Cerebellar nuclear complex (tissue), 1 donor: ENCODE measurements at places on chromosomes 4 and X.

DNA sequence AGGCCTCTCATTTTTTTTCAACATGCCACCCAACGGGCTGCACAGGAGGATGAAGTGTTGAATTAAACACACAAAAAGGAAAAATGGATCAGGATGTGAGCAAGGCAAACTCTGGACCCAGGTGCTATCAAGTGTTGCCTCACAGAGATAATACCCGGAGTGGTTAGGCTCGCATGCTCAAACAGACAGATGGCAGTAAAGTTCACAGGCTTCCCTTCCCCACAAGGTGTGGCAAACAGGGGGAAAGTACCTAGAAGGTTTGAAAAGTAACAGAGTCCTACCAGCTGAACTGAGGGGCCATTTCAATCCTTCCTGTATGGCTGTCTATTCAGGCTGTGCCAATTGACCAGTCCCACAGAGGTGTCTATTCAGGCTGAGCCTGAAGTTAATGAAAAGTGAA, 123.9 kb upstream of the GC start:
- no peak for DNase-seq

DNA sequence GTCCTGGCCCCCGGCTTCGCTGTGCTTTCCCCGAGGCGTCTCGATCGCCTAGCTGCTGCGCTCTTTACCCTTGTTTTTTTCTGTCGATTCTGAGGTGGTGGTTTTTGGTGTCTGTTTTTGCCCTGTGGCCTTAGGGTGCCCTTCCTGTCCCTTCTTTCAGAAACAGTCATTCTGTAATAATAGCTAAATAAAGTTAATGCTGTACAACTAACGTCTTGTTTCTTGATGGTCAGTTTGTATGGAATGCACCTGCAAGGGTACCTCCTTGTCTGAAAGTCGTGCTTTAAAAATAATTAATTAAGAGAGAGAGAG, 686 bp downstream of the FIP1L1 start:
- no peak for DNase-seq

DNA sequence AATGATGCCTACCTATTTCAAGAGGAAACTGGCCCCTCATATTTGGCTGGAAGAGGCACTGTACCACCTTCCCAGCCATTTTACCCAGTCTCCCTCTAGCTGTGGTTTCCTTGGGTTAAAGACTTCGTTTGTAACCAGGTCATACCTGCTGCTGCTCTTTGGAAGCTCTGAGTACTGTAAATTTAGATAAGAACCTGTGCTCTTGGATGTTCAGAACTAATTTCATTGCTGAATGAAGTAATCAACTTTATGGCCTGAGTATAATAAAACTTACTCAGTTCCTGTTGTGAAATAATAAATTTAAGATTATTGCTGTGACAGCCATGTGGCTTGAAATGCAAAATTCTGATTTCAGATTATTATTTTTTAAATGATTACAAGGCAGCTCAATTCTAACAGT, 12.2 kb downstream of the MTTP start:
- DNase-seq, result no peak

DNA sequence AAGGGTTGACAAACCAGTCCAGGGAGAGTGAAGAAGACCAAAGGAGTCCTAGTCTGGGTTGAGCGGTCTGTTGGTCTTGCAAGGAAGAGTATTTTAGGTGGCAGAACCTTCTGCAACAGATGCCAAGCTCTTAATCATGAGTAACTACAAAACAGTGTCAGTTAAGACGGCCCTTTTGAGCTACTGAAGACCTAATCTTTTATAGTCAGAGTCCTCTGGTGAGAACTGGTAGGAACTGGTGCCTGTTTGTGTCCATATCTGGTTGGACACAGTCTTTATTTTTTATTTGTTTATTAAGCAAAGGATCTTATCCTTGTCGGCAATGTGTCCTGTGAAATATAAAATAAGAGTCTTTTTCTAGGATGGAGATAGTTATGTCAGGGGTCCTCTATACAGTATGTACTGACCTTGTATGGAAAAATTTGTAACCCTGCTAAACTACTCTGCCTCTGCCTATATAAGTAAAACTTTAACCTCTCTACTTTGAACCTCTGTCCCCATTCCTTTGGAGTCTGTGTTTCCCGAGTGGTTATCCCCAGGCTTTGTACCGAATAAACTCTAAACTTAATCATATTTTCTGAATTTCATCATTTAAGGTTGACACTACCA, 47.1 kb downstream of the FAM13A start:
- no peak for DNase-seq

DNA sequence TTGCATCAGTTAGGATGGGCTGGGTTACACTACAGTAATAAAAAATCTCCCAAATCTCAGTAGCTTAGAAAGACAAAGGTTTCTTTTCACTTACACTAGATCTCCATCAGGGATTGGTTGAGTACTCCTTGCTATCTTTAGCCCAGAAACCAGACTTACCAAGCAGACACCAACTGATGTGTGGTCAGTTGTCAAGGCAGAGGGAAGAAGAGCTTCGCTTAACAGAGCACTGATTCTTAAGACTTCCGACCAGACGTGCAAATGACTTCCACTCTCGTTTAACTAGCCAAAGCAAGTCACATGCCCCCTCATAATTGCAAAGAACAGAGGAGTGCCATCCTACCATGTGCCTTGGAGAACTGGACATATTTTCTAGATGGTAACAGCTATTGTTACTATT, 5.7 kb upstream of the ZNF518B start:
- no peak for DNase-seq

GRCh38 chrX:147838465-147839131, 73.1 kb upstream of the FMR1 start:
- no peak for DNase-seq

DNA sequence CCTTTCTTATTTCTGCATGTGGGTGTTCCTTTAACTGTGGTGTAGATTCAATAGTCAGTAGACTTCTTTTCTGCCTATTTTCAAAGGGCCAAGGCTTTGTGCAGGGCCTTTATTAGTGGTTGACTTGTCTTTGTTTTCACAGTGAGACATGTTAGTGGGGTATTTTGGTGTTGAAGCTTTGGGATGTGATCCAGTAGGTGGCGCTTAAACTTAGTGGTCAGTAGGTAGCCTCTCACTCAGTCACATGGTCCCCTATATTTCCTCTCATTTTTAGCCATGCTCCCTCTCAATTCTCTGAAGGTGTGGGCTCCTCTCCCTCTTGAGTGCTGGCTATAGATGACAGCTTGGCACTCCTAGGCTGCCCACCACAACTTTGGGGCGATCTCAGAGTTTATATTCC, 23.4 kb upstream of the SLC10A7 start:
- no peak for DNase-seq

GRCh38 chr4:101005659-101006058, 341.7 kb downstream of the PPP3CA start:
- DNase-seq, result no peak

GRCh38 chrX:21666679-21667078, 8.5 kb upstream of the KLHL34 start:
- no peak for DNase-seq

- DNase-seq, result no peak
Measured at GRCh38 chrX:19724409-19724808, 163.0 kb downstream of the SH3KBP1 start.

DNA sequence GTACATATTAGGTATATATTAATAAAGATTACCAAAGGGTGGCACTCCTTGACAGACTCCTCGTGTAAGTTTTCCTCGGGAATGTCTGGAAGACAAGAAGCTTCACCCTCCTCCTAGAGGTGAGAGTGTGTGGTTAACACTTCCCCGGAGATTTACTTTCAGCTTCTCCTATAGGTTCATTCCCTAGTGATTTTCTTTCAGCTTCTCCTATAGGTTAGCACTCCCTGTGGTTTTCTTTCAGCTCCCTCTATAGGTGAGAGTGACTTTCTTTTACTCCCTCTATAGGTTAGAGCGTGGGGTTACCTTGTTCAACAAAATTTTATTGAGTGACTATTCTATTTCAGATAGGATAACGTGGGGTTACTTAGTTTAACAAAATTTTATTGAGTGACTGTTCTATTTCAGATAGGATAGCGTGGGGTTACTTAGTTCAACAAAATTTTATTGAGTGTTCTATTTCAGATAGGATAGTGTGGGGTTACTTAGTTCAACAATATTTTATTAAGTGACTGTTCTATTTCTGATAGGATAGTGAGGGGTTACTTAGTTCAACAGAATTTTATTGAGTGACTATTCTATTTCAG, 106.0 kb upstream of the PLAC1 start:
- no peak for DNase-seq

DNA sequence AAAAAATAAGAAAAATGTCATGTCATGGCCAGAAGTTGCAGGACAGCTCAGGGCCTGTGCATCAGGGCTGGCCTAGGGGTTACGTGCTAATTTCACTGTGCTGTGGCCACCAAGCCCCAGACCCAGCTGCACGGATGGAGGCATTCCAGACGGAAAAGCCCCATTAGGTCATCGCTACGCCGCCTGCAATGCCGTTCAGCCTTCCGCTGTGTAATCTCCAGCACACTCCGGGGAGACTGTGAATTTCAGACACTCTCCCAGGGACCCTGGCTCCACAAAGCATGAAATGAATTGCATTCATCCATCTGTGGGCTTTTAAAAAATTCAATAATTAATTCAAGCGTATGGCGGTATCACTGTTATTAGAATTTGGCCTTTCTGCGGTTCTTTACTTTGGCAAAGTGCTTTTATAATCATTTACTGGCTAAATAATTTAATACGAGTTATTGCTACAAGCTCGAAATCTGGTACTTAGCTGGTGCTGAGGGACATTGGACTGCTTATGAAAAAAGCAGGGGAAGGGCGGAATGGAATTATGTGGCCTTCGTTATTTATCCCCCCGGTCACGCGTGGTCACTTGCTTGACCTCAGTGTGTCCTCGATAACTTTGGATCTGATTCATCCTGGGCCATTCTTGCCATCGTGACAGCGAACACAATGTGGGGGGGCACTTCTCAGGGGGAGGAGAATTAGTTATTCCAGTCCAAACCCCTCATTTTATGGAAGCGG, 9.0 kb upstream of the NSG1 start:
- no peak for DNase-seq

DNA sequence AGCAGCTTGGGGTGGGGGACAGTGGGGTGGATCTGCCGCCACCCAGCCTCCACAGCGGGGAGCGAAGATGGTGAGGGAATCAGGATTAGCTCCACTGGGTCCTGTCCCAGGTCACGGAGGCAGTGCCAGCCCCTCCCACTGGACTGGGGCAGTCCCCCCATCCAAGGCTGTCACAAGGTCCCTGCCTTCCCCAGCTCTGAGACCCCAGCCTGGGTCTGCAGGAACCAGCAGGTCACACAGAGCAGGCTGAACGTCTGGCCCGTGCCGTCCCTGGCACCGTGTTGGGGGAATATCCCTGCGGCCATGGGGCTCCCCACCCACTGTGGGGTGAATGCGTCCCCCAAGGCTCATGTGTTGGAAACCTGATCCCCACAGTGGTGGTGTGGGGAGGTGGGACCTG, 62.6 kb downstream of the FAM53A start:
- no peak for DNase-seq

DNA sequence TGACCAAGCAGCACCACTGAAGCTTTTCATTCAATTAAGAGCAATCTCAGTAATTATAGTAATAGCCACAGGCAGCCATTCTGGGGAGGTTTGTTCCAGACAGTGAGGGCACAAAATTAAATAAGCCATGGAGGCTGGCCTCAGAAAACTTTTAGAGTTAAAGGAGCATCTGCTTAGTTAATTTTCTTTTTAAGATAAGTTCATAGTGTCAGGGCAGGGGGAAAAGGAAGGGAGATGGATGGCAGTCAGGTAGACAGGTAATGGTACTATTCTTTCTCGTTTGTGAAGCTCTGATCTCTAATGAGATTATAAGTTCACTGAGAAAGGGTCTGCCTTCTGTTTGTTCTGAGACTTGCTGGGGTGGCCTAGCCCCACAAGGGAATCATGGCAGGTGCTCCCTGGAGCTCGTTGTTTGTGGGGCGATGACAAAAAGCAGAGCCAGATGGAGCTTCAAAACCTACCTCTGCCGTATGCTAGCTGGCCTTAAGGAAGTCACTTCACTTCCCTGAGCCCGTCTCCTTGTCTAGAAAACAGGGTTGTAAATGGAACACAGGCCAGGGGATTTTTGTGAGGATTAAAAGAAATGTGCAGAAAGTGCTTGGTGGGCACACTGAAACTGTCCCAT, 44.6 kb upstream of the FGFBP2 start:
- DNase-seq, result no peak

DNA sequence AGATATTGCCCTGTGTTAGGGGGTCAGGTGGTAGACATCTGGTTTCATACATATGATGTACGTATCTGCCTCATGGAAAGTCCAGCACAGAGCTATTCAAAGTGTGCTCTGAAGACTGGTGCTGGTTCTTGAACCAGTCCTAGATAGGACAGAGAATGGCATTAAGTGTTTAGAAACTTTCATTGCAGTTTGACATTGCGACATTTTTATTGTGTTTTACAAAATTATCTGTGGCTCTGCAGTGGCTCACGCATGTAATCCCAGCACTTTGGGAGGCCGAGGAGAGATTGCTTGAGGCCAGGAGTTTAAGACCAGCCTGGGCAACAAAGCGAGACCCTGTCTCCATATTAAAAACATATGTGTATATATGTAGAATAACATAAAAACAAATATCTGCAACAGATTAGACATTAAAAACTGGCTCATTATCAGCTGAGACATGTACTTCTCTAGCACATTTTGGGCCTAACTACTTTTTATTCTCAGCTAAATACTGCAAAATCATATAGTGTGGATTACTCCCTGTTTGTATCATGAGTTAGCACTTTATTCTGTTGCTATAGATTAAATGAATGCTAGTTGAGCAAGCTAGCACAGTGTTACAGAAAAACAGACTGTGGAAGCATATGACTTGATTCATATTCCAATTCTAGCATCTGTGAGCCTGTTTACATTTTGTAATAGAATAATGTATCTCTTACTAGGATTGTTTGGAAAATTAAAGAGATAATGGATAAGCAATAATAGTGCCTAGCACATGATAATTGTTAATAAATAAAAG, 57.1 kb downstream of the USP9X start:
- DNase-seq, result no peak

DNA sequence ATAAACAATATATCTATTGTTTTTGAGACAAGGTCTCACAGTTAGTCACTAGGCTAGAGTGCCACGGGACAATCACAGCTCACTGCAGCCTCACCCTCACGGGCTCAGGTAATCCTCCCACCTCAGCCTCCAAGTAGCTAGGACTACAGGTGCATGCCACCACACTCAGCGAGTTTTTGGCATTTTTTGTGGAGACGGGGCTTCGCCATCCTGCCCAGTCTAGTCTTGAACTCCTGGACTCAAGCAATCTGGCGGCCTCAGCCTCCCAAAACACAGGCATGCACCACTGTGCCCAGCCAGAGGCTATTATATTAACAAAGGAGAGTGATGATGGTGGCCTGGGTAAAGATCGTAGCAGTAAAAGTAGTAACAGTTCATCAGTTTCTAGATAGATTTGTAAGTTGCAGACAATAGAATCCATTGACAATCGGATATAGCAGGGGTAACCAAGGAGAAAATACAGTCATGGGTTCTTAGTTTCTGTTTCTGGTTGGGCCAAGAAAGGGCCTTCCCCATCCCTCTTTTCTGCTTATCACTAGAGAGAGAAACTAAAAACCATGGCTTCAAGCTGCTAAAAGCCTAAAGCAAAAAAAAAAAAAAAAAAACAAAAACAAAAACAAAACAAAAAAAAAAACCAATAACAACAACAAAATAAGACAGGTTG, 60.6 kb downstream of the ANXA10 start:
- no peak for DNase-seq
